Activated CD4-positive, alpha-beta T cell treated with anti-CD3 and anti-CD28 coated beads for 1 hour (primary cell): ENCODE measurements at places on chromosomes 13 and 19.

- DNase-seq: no peak
Observed at GRCh38 chr13:75788481-75788981, 152.4 kb downstream of the LMO7 start.

GRCh38 chr13:29596064-29596418 lies 553 bp upstream of the SLC7A1 start:
- DNase-seq: no peak

DNA sequence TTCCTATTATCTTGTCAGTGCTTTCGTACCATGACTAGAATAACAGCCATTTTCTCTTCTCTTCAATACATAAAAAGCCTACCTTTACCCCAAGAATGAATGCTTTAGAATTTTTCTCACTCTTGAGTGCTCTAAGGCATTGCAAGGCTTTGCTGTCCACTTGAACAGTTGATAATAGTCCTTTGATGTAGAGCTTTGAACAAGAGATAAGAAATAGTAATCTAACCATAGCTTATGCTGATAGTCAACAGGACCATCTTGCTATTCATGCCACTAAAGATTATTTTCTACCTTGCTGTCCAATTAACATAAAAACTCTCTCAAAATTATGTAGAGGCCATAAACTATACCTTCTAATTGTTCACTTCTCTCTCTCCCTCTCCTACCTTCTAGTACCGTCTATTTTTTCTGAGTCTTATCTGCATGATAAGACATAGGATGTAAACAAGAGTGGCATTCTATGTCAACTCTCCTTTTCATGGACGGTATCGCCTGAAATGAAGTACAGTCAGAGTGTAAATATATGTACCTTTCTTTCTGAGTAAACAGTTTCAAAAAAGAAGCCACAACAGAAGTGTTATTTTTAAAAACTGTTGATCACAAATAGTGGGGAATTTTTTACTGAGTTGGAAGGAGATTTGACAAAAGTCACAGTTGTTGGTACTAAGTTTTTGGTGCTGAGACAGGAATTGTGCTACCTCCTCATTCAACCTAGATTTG lies 297.9 kb downstream of the NDFIP2 start:
- no peak for DNase-seq

- DNase-seq: no peak
Observed at GRCh38 chr19:16112778-16113177, 1.1 kb downstream of the RAB8A start.

GRCh38 chr19:4692251-4693077 lies 22.3 kb upstream of the MYDGF start:
- DNase-seq: no peak

DNA sequence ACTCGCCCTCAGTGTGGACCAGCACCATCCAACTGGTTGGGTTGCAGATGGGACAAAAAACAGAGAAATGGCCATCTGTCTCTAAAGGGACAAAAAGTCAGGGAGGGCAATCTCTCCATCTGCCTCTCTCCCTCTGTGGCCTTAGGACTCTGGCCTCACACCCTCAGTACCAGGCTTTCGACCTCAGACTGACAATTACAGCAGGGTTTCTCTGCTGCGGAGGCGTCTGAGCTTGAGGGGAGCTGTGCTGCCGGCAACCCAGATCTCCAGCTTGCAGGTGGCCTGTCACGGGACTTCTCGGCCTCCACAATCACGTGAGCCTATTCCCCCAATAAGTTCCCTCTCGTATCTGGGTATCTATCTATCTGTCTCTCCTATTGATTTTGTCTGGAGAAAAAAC lies 27.7 kb downstream of the MLLT1 start:
- no peak for DNase-seq

- DNase-seq: no peak
Observed at GRCh38 chr19:39057615-39058014, 25.3 kb upstream of the FBXO27 start.

GRCh38 chr19:13726323-13726722 lies 38.0 kb upstream of the MRI1 start:
- DNase-seq: no peak

DNA sequence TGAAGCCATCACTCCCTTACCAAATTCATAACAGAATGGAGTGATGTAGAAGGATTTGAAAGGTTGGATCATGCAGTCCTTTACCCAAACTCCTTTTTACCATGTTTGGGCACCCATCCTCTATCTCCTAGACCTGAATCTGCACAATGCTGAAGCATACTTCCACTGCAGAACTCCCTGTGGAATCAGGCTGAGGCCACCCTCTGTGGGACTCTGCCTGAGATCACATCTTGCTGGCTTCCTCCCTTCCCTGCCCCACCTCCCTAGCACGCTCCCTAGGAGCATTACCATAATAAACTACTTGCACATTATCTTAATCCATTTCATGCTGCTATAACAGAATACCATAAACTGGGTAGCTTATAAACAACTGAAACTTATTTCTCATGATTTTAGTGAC lies 68.4 kb upstream of the VSTM2B start:
- no peak for DNase-seq

GRCh38 chr13:103277959-103278694 lies 211.9 kb upstream of the SLC10A2 start:
- DNase-seq: no peak

- DNase-seq: no peak
Observed at GRCh38 chr13:103068836-103069235, 2.6 kb upstream of the SLC10A2 start.

DNA sequence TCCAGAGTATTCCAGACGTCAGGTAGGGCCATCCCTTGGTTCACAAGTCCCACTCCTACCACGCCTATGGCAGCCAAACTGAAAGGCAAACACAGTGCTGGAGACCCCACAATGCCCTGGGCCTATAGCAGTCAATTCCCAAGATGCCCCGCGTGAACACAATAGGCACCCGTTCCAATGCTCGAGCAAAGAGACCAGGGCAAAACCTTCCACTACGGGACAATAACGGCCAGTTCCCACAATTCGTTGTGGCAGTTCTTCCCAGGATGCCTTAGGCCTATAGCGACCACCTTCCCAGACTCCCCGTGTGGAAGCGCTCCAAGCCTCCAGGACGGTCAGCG lies 538 bp downstream of the ZNF428 start:
- no peak for DNase-seq
